Islet precursor cell (in vitro differentiated cells): ENCODE measurements at places on chromosomes 16 and 17.
A peak's percentile ranks its signal among the peaks of the same experiment; 100 is the strongest.

- no peak for DNase-seq
These were observed 17.9 kb upstream of the HEXD start for GRCh38 chr17:82400206-82400605.

DNA sequence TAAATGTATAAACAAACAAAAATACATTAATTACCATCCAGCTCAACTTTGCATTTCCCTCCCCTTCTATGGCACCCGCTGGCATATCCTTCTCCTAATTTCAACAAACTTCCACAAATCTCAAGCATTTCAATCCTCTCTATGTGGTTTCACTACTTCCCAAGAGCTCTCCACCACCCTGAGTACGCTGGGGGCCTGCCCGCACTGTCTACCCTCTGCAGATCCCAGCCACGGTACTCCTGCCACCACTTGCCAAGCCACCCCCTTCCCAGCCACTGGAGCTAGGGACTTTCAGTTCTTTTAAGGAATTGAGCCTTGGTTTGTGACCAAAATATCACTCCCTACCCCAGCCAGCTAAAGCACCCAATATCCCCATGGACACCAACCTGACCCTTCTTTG lies 1.9 kb downstream of the TK2 start:
- no peak for DNase-seq

DNA sequence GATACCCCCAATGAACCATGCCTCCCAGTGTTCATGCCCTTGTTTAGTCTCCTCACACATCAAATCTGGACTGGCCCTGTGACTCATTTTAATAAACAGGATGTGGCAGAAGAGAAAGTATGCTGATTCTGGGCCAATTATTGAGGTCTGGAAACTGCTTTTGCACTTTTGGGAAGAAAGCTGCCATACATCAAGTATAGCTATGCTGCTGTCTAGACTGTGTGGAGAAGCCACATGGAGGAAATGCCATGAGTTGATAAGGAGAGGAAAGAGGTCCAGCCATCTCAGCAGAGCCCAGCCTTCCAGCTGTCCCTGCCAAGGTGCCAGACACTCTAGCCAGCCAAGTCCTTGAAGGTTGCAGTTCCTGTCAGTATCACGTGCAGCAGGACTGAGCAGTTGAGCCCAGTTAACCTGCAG lies 16.7 kb downstream of the RPRML start:
- no peak for DNase-seq

DNA sequence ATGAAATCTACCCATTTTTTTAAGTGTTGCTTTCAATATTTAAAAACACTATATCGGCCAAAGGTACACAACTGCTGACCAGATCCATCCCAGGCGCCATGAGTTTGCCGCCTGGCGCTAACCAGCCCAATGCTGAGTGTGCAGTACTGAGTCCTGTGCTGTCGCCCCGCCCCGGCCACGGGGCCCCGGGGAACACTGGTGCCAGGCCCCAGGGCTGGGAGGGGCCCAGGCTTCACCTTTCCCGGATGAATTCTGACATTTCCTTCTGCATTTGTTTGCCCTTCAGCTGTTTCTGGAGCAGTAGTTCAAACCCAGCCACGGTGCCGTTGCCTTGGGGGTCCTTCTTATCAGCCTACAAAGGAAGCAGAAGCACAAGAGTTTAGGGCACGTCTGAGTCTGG lies 37.8 kb upstream of the RCVRN start:
- DNase-seq = no peak

DNA sequence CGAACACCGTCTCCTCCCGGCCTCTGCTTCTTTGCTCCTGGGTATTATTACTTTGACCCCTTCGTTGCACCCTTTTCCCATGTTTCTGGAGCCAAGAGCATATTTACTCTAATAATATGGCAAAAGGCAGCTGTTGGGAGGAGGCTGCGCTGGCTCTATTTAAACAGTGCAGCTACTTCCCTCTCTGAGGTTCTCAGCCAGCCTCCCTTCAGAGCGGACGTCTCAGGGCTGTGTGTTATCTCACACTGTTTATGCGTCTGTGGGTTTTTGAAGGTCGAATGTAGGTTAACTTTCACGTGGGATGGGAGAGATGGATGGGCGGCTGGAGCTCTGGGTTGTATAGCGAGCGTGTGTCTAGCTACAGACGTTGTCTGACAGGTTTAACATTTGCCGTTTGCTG lies 45.3 kb downstream of the COX4I1 start:
- no peak for DNase-seq

GRCh38 chr16:3646348-3646920 lies 8.1 kb upstream of the DNASE1 start:
- peak; percentile 65 for DNase-seq

- DNase-seq = no peak
These were observed 4.5 kb upstream of the ACSF2 start for GRCh38 chr17:50421308-50422051.

GRCh38 chr17:1904273-1905182 lies 74.7 kb downstream of the RPA1 start:
- no peak for DNase-seq

GRCh38 chr17:31492880-31493655 lies 101.6 kb downstream of the RAB11FIP4 start:
- no peak for DNase-seq

DNA sequence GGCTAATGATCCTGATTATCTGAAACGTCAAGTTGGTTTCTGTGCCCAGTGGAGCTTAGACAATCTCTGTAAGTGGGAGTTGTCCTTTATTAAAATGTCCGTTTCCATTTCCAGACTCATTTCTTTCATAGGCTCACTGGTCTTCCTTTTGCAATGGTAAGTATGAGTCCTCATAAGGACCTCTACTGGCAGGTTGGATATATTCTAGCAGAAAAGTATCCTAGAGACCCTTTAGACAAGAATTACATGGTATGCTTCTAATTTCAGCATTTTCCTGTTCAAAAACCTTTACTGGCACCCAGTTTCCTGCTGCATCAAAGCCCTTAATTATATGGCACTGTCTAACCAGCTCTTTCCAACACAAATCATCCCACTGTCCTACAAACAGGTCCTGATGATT lies 28.1 kb upstream of the ARL2BP start:
- no peak for DNase-seq

DNA sequence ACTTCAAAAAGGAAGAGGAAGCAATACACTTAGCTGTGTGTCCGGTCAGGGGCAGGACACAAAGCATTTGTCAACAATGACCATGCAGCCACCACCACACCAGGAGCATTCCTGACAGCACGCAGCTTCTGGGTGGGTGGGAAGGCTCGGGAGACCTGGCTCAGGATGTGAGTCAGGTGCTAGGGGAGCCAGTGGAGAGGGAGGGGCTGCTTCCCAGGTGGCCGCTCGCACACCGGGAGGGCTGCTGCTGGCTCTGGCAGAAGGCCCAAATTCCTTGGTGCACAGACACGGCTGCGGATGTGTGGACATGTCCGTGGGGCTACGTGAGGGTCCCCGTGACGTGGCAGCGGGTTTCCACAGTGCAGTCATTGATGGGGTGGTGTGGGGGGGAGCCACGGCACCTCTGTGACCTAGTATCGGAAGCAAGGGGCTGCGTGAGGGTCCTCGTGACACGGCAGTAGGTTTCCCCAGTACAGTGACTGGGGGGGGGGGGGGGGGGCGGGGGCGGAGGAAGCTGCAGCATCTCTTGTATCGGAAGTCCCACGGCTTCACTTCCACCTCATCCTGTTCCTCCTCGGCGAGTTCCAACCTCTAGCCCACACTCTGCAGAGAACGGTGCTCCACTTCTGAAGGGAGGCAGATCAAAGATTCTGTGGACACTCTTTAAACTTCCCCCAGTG lies 112.8 kb downstream of the ZNF778 start:
- peak; percentile 97 for DNase-seq

DNA sequence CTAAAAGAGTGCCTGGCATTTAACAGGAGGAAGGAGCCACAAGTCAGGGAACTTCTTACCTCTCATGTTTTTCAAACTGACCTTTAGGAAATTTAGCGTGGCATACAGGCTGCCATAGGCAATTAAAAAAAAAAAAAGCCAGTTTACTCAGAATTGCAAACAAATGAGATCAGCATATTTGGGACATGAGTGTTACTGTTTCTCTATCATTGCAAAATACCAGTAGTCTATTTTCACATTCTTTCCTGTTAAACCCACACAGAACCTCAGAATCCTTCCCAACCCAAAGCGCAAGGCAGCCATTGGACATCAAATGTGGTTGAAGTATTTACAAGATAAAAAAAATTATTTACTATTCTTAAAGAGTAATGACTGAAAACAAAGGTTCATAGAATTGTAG lies 366.4 kb upstream of the DYNLRB2 start:
- no peak for DNase-seq

DNA sequence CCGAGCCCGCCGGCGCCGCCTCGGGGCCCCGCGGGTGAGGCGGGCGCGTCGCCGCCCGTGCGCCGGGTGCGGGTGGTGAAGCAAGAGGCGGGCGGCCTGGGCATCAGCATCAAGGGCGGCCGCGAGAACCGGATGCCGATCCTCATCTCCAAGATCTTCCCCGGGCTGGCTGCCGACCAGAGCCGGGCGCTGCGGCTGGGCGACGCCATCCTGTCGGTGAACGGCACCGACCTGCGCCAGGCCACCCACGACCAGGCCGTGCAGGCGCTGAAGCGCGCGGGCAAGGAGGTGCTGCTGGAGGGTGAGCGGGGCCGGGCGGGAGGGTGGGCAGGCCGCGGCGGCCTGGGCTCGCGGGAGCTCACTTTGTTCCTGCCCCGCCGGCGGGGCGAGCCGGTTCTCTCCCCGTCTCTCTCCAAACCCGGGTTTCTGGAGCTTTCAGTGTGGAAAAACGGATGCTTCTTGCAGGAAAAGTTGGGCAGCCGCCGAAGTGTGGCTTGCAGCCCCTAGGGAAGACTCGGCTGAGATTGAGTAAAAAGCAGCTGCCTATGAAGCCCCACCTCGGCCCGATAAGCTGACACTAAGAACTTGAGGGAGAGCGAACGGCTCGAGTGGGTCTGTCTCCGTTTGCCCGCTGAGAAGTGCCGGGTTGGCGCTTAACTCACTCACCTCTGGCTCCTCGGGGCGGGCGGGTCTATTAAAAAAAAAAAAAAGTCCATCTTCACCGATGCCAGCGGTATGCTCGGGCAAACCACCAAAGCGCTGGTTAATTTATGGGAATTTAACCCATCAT lies 677 bp downstream of the SNTB2 start:
- DNase-seq = peak; percentile 77

- DNase-seq = no peak
These were observed 11.5 kb upstream of the TMEM106A start for GRCh38 chr17:43200127-43200526.

DNA sequence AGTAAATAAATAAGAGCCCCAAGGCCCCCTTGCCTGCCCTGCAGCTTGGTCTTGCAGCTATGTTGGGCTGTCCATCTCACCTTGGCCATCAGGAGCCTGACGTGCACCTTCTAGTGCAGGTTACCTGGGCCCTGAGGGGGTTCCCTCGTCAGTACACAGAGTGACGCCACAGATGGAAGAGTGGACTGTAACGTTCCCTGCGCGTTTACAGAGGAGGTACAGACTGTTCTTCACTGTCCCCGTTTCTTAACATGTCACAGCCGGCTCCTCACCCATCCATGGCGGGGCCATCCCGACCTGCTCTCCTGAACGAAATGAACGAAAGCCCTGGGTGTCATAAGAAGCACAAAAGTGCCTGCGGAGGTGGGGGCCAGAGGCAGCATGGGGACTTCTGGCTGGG lies 15.9 kb upstream of the FASN start:
- no peak for DNase-seq

GRCh38 chr17:78897664-78898047 lies 5.3 kb downstream of the CEP295NL start:
- DNase-seq = no peak

DNA sequence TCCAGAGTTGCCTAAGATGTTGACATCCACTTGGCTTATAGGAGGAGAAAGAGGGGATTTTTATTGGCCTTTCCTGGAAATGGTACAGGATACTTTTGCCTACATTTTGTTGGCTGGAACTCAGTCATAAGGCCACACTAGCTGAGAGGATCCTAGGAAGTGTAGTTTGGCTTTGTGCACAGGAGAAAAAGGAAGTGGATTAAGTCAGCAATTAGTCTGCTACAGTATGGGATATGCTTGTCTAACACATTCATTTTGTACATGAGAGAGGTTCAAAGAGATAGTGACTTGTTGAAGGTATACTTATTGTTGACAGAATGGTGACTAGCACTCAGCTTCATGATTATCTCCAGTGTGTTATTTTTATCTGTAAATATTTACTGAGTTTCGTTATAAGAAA lies 10.3 kb downstream of the UTP18 start:
- no peak for DNase-seq

GRCh38 chr17:63447471-63448009 lies 1.4 kb upstream of the CYB561 start:
- DNase-seq = peak; percentile 63

DNA sequence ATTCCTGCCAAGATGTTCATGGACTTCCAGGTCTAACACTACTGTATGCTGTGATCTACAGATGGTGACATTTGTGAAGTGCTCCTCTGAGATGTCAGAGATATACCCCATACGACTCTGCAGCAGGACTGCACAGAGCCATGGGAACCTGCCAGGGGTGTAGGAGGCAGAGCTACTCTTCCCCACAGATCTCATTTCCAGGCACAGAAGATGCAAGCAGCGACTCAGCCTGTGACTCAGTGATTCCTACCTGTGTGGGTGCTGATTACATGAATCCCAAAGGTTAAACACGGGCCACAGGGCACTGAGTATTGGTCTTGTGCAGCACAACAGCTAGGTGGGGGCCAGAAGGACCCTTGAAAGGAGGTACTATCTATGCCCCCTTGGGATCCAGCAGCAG lies 137.0 kb upstream of the SOX9 start:
- DNase-seq = no peak

DNA sequence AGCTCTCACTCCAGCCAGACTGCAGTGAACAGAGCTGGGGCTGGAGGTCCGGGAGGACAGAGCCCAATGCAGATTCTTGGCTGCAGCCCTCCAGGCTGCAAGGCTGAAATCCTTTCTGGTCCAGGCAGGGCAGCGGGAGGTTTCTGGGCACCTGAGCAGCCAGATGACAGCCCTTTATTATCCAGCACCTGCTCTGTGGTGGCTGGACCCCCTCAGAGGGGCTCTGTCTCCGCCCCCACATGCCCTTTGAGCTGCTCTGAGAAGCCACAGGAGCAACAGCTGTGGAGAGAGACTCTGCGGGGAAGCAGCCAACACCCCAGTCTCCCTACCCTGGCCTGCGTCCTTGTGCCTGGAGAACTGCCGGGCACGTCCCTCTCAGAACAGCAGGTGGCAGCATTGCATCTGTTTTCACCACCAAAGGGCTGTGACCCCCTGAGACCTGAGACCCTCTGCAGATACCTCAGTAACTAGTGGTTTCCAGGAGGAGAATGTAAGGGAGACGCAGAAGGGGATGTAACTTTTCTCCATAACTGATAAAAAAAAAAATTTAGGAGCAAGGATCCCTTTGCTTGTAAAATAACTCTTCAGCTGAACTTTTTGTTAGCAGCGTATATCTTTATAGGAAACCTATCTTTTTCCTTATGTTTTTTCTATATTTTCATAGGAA lies 3.7 kb upstream of the CNP start:
- peak; percentile 93 for DNase-seq

GRCh38 chr16:66598111-66598510 lies 6.4 kb upstream of the CMTM3 start:
- DNase-seq = no peak
